ENCODE measurements at places on chromosomes 1 and 21.

DNA sequence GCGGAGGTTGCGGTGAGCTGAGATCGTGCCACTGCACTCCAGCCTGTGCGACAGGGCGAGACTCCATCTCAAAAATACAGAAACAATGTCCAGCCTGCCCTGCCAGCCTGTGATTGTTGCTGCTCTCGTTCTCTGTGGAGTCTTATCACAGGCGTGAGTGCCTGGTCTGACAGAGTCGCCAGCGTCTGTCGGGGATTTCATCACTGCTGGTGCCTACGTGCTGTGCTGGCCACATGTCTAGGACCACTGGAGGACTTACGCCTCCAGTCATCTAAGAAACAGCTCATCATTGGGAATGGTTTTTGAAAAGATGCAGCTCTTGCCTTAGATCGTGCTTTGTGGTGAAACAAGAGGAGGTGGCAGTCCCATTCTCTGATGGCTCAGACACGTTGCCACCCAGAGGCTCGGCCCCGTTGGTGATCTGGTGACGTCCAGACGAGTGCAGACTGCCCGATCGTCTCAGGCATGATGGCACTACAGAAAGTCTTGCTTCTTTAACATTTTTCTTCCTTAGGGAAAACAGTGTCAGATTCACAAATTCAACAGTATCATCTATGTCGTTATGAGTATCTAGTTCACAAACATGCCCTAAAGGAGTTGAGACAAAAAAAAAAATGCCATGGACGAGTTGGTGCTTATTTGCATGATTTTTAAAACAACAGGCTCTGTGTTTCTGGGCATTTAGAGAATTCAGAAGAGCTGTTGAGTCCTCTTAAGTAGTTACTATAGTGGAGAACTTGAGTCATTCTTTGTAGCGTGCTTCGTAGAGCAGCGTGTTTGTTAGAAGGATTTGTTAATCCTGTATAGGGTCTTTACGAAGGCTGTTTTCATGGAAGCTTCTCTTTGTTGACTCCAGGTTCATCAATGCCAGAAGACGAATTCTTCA is 47.5 kb downstream of the CBS start:
- DNase-seq: no peak

DNA sequence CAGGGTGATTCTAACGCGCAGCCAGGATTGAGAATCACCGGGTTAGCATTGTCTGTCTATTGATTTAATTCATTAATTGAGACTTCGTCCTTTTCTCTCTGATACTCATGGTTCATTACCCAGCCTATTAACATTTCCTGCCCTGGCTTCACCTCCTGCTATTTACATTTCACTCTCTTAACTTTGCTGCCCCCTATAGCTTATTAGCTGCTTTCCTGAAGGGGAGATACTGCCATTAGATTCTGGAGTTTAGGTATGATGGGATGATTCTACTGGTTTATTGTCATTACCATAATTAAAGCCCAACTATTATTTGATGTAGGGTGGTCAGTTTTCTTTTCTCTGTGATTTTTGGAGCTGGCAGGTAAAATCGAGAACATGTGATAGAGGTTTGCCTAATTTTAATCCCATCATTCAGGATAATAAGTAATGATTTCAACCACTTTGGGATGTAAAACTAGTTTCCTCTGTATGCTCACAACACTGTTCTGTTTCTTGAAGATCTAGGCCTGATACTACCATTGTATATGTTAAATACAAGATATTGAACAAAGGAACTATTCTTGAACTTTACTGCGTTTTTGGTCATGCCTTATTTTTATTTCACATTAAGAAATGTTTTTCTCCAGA is 6.4 kb downstream of the PPP2R5A start:
- DNase-seq: peak; percentile 72

DNA sequence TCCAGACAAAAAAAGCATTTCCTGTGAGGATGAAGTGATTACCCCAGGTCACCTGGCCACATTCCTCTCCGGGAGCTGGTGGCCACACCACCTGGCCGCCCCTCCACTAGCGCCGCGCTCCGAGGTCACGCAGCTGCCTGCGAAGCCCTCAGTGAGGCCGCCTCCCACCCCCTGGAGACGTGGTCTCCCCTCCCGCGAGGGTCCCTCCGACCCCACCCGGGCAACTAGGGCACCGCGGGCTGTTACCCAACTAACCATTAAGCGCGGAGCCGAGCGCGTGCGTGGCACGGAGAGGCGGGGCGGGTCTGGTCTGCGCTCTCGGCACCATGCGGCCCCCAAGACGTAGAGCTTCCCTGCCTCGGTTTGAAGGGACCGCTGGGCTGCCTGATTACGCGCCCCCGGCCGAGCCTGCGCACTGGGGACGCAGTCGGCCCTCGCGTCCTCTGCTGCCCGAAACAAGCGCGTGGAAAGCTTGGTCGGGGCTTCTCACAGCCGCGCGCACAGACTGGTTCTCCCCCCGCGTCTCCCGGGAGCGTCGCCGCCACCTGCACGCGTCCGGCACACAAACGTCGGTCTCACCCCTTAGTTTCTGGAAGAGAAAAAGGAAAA is 106.5 kb downstream of the SLC16A1 start:
- peak; percentile 62 for DNase-seq

DNA sequence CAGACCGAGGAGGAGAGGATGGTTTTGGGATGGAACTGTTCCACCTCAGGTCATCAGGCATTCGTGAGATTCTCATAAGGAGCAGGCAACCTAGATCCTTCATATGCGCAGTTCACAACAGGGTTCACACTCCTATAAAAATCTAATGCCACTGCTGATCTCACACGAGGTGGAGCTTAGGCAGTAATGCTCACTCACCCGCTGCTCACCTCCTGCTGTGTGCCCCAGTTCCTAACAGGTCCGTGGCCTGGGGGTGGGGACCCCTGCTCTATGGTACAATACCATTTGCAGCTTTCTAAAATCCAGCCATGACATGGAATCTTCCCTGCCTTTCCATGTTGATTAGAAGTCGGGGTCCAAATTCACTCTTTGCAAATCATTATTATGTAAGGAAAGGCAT is 72.1 kb downstream of the TGFBR3 start:
- no peak for DNase-seq
